ENCODE measurements at places on chromosomes 2 and 18.

GRCh38 chr2:34723683-34724082, 1124.6 kb upstream of the FAM98A start:
- DNase-seq = no peak

- DNase-seq = no peak
Measured at GRCh38 chr18:63079114-63079513, 240.5 kb downstream of the BCL2 start.

GRCh38 chr2:126041391-126042047, 614.4 kb upstream of the GYPC start:
- no peak for DNase-seq

GRCh38 chr18:8988260-8988871, 114.1 kb upstream of the NDUFV2 start:
- DNase-seq = peak; percentile 20

DNA sequence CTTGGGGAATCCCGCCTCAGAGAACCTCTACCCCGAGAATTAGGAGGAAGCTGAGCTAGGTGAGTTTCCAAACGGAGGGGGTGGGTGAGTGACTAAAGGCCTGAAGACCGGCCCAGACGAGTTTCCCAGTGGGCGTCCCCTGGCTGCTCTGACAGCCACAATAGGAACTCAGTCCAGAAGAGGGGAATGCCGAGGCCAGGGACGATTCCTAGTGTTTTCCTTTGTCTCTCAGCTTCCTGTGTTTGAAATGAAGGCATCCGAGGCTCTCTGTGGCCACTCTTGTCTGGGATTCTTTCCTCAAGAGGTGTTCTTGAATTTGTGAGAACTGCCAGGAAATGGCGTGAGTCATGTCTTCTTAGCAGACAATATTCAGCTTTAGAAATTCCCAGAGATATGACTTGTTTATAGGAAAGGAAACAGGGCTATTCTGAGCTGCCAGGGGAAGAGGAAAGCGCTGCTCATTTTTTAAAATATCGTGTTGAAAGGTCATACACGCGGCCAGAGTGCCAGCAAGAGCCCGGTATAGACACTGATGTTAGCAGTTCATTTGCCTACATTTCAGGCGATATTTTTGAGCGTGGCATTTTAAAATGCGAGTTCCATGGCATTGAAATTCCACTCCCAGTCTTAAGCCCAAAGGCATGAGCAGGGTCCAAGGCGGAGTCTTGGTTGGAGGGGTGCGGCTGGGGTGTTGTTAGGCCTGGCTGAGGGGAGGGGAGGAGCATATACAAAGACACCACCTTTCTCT, 169.1 kb upstream of the KLF7 start:
- DNase-seq = peak; percentile 97

GRCh38 chr2:211875488-211875887, 663.1 kb downstream of the ERBB4 start:
- no peak for DNase-seq

DNA sequence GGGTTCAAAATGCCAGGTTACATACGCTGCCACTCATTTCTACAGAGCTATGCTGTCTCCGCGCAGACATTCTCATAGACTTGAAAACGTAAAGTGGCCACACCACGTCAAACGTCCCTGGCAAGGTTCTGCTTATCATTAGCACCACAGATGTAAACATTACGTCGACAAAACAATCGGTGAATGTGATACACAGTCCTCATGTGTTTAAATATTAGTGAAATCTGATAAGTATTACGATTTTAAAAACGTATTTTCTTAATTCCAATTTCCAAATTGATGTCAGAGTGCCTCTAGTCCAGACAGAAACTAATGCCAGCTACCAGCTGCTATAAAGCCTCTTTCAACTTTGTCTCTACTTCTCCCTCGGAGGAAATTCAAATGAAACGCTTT, 1.2 kb downstream of the STK17B start:
- DNase-seq = no peak

- DNase-seq = no peak
Measured at GRCh38 chr2:133266041-133266925, 302.0 kb downstream of the NCKAP5 start.

GRCh38 chr2:67242456-67242855, 154.7 kb upstream of the ETAA1 start:
- no peak for DNase-seq

DNA sequence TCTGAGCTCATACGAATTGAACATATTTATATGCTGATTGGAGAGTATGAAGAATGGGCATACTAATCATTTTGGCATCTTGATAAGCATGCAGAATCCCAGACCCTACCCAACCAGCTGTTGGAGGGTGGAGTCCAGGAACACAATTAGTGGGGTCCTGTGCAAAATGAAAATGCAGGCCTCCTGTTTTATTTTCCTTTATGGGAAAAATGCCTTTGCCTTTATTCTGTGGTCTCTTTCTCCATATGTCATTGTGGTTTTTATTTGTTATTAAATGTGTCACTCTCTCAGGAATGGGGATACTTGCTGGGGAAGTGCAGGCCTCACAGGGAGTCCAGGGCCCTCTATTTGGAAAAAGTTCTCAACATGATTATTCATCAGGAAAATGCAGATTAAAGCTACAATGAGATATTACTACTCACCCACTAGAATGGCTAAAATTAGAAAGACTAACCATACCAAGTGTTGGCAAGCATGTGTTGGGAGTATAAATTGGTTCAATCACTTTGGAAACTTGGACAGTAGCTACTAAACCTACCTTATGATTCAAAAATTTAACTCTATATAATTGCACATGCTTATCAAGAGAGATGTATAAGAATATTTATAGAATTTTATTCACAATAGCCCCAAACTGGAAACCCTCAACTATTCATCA, 223.1 kb upstream of the FBXO11 start:
- DNase-seq = no peak

DNA sequence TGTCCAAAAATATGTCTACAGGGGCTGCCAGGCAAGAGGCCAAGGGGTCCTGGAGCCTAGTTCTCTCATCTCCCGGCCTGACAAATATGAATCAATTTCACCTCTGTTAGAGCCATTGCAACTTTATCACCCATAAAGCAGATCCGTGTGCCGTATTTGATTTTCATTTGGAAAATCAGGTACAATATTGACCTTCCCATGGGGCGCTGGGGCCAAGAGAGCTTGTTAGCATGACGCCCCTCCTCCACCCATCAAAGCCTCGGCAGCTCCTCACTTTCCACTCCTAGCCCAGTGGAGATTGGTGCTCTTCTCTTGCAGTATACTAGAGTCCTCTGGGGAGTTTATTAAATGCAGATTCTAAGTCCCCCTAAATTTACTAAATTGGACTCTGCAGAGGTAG, 96.8 kb downstream of the CAPN13 start:
- DNase-seq = no peak

GRCh38 chr18:50806208-50806616, 13.6 kb downstream of the MRO start:
- DNase-seq = no peak

DNA sequence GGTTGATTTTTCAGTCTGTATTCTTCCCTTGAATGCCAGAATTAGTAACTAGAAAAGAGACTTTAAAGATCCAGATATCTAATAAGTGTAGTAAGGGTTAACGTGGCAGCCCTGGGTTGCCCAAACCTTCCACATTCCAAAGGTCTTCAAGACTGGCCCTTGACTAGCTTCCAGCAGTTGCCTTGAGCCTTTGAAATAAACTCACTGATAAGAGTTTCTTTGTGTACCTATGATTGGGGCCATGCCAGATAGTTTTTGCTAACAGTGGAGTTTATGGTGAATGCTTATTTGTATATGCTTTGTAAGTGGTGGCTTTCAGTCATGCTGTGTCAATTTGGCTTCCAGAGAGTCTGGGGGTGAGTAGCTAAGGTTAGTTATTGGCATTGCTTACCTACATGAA, 722.3 kb downstream of the RNF144A start:
- no peak for DNase-seq

GRCh38 chr2:124875627-124876244, 850.6 kb downstream of the CNTNAP5 start:
- no peak for DNase-seq

DNA sequence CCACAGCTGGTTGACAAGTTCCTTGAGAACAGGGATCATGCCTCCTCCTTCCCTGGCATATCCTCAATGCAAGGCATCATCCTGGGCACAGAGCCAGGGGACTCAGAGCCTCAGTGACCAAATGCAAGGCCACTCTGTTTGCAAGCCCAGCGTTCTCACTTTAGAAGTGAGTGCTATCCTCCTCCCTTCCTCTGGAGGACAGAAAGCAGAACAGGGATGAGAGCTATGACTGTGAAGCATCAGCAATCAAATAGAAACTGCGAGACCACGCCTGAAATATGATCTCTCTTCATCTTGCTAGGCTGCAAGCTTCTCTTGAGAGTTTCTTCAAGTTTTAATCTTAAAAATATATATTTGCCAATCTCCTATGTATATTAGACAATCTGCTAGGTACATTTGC, 119.8 kb downstream of the LRATD1 start:
- no peak for DNase-seq

DNA sequence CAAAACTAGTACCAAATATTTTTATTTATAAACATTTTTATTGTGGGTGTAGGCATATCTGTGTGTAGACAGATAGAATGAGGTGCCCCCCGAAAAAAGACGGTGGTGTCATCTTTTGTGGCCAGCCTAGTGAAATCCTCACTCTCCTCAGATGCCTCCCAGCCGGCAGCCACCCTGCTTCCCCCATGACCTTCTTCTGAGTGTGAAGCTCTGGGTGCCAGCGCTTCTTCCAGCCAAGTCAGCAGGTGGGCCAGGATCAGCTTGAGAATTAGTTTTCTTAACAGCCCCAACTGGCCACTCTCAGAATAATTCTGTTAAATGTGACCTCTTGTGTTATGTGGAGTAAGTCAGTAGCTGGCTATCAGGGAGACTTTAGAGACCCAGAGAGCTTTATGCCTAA, 229.6 kb upstream of the FOSL2 start:
- no peak for DNase-seq

DNA sequence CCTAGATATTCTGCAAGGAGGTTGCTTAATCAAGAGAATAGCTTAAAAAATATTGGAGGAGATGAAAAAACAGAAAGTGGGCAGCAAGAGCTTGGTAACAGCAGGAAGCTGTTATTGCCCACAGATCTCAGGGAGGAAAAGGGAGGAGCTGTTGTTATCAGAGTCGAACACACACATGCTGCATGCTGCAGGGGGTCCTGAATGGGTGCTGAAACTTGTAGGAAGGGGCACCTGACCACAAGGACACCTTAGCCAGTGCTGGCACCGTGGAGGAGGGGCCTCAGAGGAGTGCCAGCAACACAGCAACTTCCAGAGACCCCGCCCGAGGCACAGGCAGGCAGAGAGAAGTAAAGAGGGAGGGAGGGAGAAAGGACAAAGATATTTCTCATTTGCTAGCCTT, 332.9 kb downstream of the SOCS6 start:
- no peak for DNase-seq

- DNase-seq = no peak
Measured at GRCh38 chr2:96817882-96818281, 1.8 kb downstream of the CNNM3 start.

DNA sequence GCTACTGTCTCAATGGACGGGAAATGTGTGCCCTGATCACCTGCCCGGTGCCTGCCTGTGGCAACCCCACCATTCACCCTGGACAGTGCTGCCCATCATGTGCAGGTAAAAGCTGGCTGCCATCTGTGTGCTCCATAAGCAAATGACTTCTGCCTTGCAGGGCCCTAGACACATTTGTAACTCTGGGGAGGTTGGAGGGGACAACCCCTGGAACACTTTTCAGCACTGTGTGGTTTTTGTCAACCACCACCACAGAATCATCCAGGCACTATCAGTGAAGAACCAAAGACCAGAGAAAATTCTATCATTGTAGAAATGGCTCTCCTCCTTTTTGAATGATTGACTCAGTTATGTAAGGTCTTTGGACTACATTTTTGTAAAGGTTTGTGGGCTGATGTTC, 84.3 kb downstream of the FEZ2 start:
- no peak for DNase-seq

GRCh38 chr18:75455249-75456198, 28.0 kb upstream of the SMIM21 start:
- no peak for DNase-seq

DNA sequence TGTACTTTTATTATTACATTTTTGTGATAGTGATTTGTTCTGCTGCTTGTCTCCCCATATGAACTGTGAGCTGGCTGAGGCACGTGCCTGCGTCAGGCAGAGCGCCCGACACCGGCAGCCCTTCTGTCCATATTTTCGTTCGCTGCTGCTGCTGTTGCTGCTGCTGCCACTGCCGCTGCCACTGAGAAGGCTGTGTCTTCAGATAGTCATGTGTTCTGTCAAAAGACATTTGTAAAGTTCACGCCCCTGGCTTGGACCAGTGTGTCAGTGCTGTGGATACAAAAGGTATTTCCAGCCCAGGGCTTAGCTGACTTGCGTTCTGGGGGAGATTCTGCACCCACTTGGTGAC, 47.0 kb downstream of the TWIST2 start:
- DNase-seq = no peak

DNA sequence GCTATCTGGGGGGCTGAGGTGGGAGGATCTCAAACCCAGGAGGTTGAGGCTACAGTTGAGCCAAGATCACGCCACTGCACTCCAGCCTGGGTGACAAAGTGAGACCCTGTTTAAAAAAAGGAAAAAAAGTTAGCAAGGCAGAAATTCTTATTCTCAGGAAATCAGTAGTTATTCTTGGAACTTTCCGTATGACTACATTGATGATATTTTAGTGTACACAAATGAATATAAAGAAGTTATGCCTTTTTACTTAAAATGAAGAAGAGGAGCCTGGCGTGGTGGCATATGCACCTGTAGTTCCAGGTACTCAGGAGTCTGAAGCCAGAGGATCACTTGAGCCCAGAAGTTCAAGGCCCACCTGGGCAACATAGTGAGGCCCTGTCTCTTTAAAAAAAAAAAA, 7.4 kb downstream of the SPDYA start:
- DNase-seq = no peak

DNA sequence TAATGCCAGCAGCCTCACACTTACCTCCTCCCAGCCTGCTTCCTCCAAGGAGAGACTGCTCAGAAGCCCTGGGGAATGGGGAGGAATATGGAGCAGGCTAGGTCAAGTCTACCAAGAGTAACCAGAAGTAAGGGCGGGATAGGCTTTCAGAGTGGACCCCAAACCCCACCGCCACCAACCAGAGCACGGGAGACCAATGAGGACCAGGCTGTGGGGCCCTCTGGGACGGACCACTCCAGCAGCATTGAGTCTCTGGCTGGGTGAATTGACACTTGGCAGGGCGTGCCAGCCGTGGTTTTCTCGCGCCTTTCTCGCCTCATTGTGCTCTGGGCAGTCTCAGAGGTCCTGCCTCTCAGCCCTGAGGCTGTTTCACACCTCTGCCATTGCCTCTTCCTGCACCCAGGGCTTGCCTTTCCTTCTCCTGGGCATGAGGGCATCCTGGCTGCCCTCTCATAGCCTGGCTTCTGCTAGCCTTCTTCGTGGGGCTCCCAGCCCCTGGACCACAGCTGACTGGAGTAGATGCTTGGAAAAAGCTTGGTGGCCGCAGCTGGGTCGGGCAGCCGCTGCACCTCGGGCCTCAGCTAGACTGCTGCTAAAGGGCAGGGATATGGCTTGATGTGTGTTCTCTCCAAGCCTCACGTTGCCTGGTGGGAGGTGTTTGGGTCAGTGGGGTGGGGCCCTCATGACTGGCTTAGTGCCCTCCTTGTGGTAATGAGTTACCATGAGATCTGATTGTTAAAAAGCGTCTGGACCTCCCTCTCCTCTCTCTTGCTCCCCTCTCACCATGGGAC, 40.5 kb upstream of the HS6ST1 start:
- no peak for DNase-seq

- no peak for DNase-seq
Measured at GRCh38 chr2:59342166-59342565, 1101.0 kb upstream of the FANCL start.

All from skeletal muscle cell (primary cell).